ENCODE measurements at places on chromosomes 4 and X.

- no peak for DNase-seq
Measured at GRCh38 chrX:21394792-21395191, 20.6 kb downstream of the CNKSR2 start.

DNA sequence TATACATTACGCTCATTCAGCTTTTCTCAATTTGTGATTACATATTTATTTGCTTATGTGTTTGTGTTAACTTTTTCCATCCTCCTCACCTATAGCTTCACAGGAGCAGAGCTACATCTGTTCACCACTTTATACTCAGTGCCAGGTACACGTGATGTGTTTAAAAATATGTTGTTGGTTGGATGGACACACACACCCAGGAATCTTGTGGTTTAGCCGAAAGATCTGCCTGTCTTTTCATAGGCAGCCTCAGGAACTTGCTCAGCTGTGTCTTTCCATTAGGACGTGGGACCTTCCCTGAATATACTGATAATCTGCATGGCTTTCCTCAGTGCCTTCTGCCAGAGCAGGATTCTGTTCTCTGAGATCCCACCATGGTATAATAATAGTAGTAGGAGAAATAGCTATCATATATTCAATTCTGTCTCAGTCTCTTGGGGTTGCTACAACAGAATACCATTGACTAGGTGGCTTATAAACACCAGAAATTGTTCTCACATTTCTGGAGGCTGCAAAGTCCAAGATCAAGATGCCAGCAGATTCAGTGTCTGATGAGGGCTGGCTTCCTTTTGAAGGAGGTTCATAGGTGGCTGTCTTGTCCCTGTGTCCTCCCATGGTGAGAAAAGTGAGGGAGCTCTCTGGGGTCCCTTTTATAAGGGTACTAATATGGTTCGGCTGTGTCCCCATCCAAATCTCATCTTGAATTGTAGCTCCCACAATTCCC is 50.0 kb upstream of the SOD3 start:
- DNase-seq = no peak

DNA sequence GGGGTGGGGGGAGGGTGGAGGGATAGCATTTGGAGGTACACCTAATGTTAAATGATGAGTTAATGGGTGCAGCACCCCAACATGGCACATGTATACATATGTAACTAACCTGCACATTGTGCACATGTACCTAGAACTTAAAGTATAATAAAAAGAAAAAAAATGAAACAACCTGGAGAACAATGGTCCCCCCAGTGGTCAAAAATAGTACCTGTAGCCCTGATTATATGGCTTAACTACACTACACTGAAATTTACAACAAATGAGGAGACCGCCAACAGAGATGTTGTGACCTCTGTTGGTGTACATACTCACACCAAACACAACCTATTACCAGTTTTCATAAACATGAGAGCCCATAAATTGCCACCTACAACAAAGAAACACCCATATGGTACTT is 7.3 kb upstream of the MAGEE1 start:
- DNase-seq = no peak

GRCh38 chr4:57059890-57060716 is 50.1 kb downstream of the IGFBP7 start:
- DNase-seq = no peak

DNA sequence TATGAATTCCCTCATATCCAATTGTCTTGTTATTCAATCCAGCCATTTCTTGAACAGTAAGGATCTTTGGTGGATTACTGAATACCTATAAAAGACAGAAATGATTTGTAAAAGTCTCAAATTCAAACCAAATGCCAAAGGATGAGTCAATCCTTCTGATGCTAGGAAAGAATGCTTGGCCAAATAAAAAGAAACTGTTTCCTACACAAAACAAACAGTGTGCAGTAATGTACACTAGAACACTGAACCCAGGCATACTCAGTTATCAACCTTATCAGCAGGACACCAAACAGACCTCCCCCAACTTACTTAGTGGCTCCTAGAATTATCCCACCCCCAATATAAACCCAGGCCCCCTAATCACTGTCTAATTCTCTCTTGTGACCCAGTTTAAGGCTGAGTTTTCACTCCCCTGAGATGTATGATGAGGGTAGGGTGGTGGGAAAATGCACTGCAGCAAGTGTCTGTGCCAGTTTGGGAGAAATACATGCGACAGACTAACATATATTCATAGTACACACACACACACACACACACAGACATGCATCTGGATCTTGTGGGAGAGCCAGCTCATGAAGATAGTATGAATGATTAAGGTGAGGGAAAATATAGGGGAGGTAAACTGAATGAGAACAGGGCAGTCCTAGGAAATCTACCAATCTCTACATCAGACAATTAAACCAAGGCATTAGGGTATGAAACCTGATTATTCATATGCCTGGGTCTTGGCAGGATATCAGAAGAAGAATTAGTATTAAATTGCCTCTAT is 35.0 kb downstream of the CLDN2 start:
- no peak for DNase-seq

GRCh38 chrX:40433160-40433559 is 147.6 kb upstream of the ATP6AP2 start:
- no peak for DNase-seq

DNA sequence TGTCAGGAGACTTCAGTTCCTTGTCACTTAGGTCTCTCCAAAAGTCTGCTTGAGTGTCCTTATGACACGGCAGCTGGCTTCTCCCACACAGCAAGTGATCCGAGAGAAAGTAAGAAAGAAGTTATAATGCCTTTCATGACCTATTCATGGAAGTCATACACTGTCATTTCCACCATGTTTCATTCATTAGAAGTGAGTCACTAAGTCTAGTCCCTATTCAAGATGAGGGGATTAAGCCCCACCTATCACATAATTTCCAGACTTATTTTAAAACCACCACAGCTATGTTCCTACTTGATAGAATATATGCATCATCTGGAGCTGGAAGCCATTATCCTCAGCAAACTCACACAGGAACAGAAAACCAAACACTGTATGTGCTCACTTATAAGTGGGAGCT is 25.2 kb upstream of the COL25A1 start:
- no peak for DNase-seq

GRCh38 chr4:47891928-47892327 is 22.5 kb downstream of the NFXL1 start:
- no peak for DNase-seq

DNA sequence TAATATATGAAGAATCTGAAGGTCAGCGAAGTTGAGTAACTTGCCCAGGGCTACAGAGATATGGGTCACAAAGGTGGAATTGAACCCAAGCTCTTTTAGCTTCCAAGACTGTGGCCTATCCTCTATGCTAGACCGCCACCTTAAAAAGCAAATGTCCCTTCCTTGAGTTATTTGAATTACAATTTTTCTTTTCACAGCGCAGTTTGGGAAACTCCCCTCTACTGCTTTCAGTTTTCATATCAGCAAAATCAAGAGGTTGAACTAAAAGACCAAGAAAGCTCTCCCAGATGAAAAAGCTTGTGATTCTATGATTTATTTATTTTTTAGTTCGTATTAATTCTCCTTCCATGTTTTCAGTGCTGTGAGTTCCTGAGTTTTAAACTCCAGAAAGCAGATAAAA is 174.5 kb upstream of the C1QTNF7 start:
- no peak for DNase-seq

GRCh38 chr4:40722576-40723161 is 27.1 kb upstream of the NSUN7 start:
- no peak for DNase-seq

DNA sequence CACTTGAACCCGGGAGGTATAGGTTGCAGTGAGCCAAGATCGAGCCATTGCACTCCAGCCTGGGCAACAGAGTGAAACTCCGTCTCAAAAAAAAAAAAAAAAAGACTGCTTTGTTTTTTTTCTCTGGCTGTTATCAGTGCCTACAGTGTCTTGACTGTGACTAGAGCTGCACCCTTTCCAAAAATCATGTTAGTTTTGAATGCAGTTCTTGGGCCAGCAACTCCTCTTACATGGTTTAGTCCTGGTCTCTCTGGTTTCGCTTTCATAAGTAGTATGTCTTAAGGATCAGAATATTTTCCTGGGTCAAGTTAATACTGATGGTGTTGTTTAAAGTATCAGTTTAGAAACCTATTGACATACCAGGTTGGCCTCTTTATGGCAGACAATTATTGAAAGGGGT is 34.2 kb upstream of the NALF2 start:
- no peak for DNase-seq

DNA sequence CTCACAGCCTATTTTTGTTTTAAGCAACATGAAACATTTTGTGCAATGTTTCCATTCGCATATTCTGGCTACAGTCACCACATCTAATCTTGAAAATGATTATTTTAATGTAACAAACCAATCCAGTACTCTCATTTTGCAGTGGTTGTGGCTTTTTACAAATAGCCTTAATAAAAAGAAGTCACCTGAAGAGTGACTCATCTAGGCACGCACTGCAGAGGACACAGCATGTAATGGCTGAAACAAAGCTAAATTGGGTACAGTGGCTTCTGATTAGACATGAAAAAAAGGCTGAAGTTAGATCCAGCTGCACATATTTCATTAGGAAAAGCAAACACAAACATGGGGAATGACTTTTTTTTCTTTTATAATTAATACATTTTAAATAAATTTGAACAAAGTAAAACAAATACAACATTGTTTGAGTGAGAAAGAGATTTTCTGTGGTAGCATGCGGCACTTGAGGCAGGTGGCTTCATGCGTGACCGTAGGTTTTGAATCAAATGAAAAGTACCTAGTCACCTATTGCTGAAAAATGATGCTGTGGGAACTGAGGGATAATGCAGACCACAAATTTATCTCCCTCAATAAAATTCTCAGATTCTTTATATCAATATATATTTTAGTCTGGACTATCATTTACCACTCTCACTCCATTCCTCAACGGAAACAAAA is 240.8 kb upstream of the DDX53 start:
- DNase-seq = no peak

- no peak for DNase-seq
Measured at GRCh38 chr4:23779839-23780238, 110.0 kb downstream of the PPARGC1A start.

DNA sequence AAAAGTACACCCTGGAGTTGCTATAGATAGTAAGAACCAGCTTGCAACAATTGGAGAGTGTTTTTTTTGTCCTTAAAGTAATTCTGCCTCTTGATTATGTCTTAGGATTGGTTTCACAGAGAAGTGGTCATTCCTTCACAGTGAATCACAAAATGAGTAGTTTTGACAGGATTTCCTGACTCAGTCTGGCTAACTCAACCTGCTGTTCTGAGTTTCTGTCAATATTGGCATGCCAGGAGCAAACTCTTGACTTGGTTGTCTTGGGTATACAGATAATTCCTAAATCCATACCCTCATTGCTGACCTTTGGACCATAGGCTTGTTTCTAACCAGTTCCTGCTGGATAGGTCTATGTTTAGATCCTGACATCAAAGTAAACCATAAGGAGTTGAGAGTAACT is 9.4 kb downstream of the FHIP1A start:
- DNase-seq = no peak

- DNase-seq = no peak
Measured at GRCh38 chr4:118772081-118772766, 63.7 kb downstream of the SEC24D start.

All from stimulated activated CD8-positive, alpha-beta memory T cell treated with anti-CD3 and anti-CD28 coated beads, Interleukin-2, amount 100 ng/mL, for 1 hour (primary cell).